Daoy (cell line): ENCODE measurements at places on chromosomes 7 and 10. TPM values are rescaled to one million over a fixed set of nuclear protein-coding genes. Genes with fewer than 3 reads are reported as not detected.
A peak's percentile ranks its signal among the peaks of the same experiment; 100 is the strongest.

DNA sequence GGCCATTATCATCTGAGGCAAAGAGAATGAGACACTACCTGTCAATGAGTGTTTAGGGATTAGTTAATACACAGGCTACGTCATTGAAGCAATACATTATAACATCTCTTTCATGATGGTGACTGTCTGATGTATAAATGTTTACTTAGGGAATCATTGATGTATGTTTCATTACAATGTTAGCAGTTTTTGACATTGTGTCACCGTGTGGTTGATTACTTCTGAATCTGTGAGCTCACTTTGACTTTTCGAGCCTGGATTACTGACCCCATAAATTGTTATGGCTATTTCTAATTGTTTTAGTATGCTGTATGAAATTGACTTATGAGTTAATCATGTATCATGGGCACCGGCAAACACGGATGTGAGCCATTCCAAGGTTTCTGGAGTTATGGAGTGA lies 494.0 kb downstream of the MAGI2 start:
- no peak for DNase-seq

DNA sequence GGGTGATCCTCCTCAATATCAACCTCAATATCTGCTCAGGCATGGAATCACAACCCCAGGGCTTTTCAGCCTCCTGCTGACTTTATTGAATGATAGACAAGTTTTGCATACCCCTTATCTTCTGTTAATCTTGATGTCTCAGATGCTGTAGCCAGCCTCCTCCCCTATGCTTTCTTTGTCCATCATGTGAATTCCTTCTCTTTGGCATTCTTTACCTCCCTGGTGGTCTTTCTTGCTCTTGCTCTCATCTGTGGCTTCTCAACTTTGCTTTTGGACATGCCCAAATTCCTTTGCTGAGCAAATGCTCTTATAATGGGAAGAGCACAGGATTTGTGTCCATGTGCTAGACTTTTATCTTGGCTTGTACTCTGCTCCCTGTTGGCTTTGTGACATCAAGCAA lies 73.4 kb upstream of the FAM13C start:
- no peak for DNase-seq

DNA sequence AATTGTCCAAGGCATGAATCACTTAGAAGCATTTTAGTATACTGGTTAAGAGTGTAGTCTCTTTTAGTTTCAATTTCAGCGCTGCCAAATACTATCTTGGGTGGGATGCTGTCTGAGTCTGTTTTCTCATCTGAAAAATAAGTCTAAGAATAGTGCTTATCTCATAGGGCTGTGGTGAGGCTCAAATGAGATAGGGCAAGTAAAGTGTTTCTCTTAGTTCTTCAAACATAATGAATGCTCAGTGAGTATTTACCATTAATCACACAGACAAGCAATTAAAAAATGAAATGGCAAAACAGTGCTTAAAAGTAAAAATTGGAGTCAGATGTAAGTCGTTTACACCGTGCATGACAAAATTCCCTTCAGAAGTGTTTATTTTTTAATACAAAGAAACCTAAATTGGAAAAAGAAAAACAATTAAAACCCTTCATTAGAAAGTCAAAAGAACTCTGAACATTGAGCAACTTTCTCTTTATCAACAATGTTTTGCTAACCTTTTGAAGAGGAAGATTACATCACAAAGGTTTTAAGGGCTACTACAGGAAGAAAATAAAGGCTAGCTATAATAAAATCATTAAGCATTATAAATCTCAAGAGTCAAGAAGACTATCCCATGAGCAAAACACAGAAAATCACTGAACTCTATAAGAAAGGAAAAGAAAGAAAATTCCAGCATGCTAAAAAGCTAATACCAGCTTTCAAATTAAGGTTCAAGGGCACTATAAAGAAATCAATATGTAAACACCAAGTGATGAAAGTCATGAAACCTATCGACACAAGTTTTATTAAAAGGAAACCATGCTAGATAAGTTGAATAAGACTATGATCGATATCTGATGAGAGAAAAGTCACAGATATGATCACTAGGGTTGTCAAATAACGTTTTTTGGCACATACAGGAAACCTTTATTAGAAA lies 45.6 kb upstream of the C1GALT1 start:
- no peak for DNase-seq

- no peak for DNase-seq
Measured at GRCh38 chr10:102988404-102989314, 70.6 kb downstream of the CNNM2 start.

DNA sequence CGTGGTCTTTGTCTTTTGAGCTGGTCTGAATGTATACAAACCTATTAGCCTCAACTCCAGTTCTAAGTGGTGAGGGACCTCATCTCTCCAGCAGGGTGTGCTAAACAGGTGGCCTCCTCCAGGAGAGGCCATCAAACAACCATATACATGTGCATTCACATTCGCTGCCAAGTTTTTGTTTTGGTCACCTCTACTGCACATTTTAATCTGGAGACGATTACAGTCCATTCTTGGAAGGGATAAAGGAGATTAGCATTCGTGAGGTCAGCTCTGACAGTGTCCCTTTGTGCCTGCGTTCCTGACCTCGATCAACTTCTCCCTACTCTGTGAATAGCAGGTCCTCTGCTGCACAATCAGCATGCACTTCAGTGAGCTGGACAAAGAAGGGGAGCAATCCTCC lies 60.8 kb downstream of the RHOBTB1 start:
- no peak for DNase-seq

LMOD2 gene
- total RNA-seq = not detected in 2 replicates

GIMAP7 gene
- not detected in 2 replicates for total RNA-seq

GRCh38 chr10:5599613-5600520 lies 66.5 kb downstream of the ASB13 start:
- no peak for DNase-seq

DNA sequence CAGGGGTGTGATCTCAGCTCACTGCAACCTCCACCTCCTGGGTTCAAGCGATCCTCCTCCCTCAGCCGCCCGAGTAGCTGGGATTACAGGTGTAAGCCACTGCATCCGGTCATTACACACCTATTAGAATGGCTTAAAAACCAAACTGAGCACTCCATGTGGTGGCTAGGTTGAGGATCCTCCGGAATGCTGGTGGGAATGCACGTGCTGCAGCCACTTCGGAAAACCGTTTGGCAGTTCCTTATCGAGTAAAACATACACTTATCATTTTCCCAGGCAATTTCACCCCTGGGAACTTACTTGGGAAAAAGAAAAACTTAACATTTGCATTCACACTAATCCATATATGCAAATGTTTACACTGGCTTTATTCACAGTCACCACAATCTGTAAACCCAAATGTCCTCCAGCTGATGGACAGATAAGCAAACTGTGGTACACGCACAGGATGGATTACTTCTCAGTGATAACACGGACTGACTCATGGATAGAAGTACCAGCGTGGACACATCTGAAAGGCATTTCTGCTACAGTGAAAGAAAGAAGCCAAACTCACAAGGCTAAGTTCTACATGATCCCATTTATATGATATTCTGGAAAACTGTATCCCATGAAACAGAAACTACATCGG lies 20.4 kb downstream of the RFC2 start:
- DNase-seq = peak; percentile 67

SEMA3A gene
- total RNA-seq = 14.2 and 14.3 TPM in 2 replicates

DNA sequence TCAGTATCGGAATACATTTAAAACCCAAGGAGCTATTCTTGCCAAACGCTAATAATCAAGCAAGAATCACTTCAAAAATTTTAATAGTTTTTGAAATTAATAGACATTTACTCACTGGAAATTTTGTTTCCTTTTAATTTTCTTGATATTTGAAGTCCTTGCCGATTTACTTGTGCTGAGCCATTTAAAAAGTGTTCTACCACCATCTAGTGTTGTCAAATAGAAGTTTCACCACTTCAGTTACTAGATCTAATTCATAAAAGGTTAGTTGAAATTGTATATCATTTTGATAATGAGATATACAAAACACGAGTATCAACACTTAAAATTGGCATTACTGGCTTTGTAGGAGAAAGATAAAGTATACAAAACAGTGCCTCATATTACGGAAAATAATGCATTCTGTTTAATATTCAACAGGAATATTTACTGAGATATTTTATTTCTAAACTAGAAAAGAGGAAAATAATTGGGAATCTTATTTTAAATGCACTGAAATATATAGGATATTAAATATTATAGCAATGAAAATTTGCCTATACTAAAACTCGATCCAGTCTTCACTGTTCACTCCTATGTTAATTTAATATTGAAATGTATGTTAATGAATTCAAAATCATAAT lies 664.8 kb upstream of the SEMA3D start:
- peak; percentile 14 for DNase-seq

SLC13A1 gene
- not detected in 2 replicates for total RNA-seq

- no peak for DNase-seq
Measured at GRCh38 chr7:42753811-42754363, 158.0 kb downstream of the C7orf25 start.

GRCh38 chr10:91955114-91955513 lies 31.5 kb downstream of the BTAF1 start:
- no peak for DNase-seq

DNA sequence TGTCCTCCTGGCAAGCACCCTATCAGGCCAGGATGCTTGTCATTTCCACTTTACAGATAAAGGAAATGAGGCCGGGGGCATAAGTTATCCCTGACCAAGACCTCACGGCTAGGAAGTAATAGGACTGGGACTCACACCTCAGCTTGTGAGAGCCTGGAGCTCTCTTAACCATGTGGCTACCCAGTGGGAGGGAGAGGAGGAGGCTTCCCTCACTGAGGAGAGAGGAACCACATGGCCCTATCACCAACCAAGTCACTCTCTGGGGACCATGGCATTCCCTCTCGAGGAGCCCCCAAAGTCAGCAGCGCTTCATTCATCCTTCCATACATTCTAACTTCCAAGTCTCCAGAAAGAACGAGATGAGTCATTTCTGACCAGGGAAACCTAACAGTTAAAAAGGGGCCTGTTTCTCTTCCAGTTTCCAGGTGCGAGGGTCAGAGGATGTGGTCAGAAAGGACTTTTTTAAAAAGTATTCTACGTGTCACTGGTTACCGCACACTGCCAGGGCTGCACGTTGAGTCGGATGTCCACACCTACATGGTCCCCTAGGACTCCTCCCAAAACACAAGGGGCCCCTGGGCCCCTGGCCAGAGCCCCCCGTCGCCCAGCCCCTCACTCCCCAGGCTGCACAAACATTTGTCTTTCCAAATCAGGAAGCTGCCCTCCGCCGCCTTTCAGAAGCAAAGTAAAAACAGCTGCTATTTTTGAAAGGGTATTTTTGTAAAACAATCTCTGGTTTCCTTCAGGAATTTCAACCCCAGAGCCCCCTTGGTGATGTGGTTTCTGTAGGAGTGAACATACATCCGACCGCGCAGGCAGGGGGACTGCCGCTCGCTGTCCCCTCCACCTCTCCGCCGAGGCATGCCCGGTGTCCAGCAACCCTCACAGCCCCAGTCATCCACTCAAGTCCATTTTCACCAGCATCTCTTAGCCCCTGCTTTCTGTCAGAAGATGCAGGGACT lies 128.2 kb upstream of the CHST15 start:
- peak; percentile 40 for DNase-seq

- no peak for DNase-seq
Measured at GRCh38 chr7:152868122-152869040, 108.8 kb downstream of the ACTR3B start.

PLEKHS1 gene
- not detected in 2 replicates for total RNA-seq

- no peak for DNase-seq
Measured at GRCh38 chr10:121455377-121455776, 142.9 kb downstream of the FGFR2 start.

DNA sequence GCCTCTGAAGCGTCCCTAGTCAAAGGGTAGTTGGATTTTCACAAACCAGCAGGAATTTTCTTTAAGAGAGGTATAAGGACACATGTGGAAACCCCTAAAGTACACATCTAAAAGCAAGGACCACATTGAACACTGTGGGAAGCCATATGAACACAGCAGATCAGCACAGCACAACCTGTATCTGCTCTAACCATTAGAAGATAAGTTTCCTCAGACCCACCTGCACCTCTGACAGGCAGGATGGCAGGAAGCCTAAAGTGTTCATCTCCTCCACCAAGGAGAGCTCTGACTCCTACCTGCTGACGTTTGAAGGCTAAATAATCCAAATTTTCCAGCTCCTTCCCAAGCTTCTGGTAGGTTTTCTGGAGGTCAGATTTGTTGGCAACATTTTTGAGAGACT lies 174.4 kb downstream of the CTNNA3 start:
- no peak for DNase-seq

DNA sequence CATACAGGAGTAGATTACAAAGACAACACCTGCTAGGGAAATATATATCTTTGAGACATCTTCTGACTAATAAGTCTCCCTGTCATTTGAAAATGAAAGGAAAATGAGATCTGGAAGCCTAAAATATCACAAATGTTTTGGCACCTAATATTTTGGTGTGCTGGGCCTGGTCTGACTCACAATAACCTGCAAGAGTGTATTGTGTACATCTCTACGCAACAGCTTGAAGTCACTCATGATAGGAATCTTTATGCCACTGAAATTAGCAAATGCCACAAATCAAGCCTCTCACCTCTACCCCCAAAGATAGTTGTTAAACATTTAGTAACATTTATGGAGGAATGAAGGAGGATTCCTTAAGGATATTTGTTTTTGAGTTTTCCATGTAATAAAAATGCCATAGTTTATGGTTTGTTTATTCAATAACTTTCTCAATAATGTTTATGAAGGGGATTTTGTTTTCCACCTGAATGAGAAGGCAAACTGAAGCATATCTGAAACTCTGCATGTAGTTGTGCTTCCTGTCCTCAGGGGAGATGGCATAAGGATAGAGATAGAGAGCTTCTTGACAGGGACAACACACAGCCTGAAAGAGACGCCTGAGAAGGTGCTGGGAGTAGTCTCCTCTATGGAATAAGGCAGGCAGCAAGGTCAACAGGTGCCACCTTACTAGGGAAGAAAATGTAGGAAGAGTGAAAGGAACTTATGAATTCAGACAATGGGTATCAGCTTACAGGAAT lies 197.4 kb downstream of the AHR start:
- DNase-seq = no peak

ELFN1 gene
- 0.15 and 1.1 TPM in 2 replicates for total RNA-seq
